ENCODE measurements at places on chromosomes 1 and 21. TPM values are rescaled to one million over a fixed set of nuclear protein-coding genes. Genes with fewer than 3 reads are reported as not detected.

SMPDL3B gene
- 0.14 TPM for polyA plus RNA-seq

TNFRSF14 gene
- 15.8 TPM for polyA plus RNA-seq

FHAD1 gene
- polyA plus RNA-seq = 2.1 TPM

DNA sequence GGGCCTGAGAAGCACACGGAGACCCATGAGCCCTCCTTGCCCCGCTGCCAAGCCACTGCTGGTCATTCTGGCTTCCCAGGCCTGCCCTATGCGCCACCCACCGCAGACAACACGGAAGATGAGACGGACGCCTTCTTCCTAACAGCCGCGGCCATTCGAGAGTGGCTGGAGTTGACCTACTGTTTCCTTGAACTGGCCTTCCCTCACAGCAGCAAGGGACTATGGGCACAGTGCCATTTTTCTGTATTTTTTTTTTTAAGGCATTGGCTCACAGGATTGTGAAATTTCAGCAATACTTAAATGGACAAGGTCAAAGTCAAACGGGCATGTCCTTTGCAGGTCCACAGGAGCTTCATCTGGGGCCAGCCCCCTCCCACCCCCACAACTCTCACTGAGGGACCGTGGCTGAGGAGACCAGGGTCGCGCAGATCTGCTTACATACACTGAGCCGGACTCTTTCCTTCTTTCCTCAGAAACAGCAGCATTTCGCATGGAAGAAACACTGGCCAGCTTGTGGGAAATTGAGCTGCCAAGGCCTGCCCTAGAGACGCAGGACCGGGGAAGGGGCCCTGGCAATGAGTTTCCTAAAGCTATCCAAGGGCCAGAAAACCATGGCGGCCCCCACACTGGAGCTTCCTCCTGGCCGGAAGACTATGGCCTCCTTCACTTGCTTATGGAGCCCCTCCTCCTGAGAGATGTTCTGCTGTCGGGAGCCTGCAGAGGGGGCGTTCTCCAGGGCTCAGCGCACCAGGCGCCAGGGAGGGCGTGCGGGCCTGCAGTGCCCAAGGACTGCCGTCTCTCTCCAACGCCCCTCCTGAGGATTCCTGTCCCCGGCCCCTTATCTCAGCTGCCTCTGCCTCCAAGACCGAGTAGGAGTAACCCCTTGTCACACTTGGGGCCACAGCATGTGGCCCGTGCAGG is 98.9 kb downstream of the PGBD5 start:
- no peak for DNase-seq

GSTM1 gene
- polyA plus RNA-seq = 50.6 TPM

RNF186 gene
- not detected for polyA plus RNA-seq

DNA sequence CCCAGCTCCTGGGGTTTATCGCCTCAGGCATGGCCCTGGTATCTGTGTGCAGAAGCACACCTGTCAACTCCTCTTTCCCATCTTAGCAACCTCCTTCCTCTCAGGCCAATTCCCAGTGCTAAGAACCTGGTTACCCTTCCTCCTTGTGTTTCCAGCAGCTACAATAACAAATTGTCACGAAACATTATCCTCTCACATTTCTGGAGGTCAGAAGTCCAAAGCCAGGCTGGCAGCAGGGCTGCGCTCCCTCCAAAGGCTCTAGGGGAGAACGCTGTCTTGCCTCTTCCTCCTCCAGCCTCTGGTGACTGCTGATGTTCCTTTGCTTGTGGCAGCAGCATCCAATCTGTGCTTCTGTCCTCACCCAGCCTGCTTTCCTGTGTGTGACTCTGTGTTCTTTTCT is 10.7 kb upstream of the MRPS14 start:
- DNase-seq = no peak

- DNase-seq = no peak
Measured at GRCh38 chr1:206025283-206025820, 1.7 kb upstream of the CTSE start.
